ENCODE measurements at places on chromosomes 12 and 14. TPM values are rescaled to one million over a fixed set of nuclear protein-coding genes. Genes with fewer than 3 reads are reported as not detected.

Gene SCN8A
- total RNA-seq, result under 0.01 TPM

Gene TAS2R10
- 0.22 TPM for total RNA-seq

Gene ENDOU
- under 0.01 TPM for total RNA-seq

Gene NRXN3
- not detected for total RNA-seq

Gene REP15
- 13.5 TPM for total RNA-seq

Gene SMIM10L1
- total RNA-seq, result 4.6 TPM

Measured in lung microvascular endothelial cell (primary cell).